ENCODE measurements at places on chromosomes 1 and 21. TPM values are rescaled to one million over a fixed set of nuclear protein-coding genes. Genes with fewer than 3 reads are reported as not detected.

RPAP2 gene
- 13.4 TPM for total RNA-seq

MR1 gene
- total RNA-seq = 25.9 TPM

PDC gene
- not detected for total RNA-seq

CFAP298 gene
- 20.7 TPM for total RNA-seq

KRTAP12-4 gene
- not detected for total RNA-seq

RHD gene
- not detected for total RNA-seq

LYPD8 gene
- not detected for total RNA-seq

MIXL1 gene
- not detected for total RNA-seq

MNDA gene
- total RNA-seq = not detected

S100A12 gene
- total RNA-seq = not detected

KLHL20 gene
- total RNA-seq = 43.1 TPM

SLC9C2 gene
- total RNA-seq = 0.03 TPM

LORICRIN gene
- not detected for total RNA-seq

OR2T2 gene
- not detected for total RNA-seq

SLAMF7 gene
- total RNA-seq = not detected

PPT1 gene
- 66.4 TPM for total RNA-seq

All from smooth muscle cell of the pulmonary artery (primary cell).